ENCODE measurements at places on chromosomes 12 and 14. TPM values are rescaled to one million over a fixed set of nuclear protein-coding genes. Genes with fewer than 3 reads are reported as not detected.

GRCh38 chr14:101738703-101739320 lies 22.7 kb upstream of the PPP2R5C start:
- no peak overlapping the region for H3K27ac ChIP-seq
- H3K36me3 ChIP-seq = peaks cover 15% of the 10 kb centered on the region
- no peaks in the 10 kb centered on the region for H3K27me3 ChIP-seq
- H3K4me3 ChIP-seq = no peak overlapping the region
- no peak for DNase-seq
- H3K4me1 ChIP-seq = no peaks in the 10 kb centered on the region

DNA sequence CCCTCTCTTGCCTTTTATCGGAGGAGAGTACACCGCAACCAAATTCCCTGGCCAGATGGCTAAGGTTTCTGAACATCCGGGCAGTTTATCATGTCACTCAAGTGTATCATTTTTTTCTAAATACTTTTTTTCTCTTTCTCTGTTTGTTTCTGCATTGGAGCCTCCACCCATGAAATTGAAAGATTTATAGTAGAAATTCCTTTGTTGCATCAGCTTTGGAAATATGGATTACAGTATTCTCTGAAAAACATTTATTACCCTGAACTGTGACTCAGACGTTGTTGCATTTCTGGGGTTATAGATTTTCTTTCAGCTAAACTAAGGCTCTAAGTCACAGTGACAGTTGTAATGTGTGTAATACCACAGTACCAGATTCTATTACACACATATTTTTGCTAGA lies 187.0 kb downstream of the SPTSSA start:
- H3K27me3 ChIP-seq = peaks cover 2% of the 10 kb centered on the region
- no peak for DNase-seq
- no peaks in the 10 kb centered on the region for H3K36me3 ChIP-seq
- H3K4me1 ChIP-seq = no peaks in the 10 kb centered on the region
- no peak overlapping the region for H3K4me3 ChIP-seq

DNA sequence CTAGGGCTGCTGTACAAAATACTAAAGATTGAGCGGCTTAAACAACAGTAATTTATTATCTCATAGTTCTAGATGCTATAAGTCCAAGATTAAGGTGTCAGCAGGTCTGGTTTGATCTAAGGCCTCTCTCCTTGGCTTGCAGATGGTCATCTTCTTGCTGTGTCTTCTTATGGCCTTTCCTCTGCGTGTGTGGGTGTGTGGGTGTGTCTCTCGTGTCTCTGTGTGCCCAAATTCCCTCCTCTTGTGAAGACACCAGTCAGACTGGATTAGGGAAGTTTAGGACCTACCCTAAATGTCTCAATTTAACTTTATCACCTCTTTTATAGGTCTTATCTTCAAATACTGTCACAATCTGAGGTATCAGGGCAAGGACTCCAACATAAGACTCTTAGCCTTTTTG lies 28.3 kb downstream of the DDHD1 start:
- H3K36me3 ChIP-seq = peaks cover 15% of the 10 kb centered on the region
- H3K4me1 ChIP-seq = no peaks in the 10 kb centered on the region
- no peaks in the 10 kb centered on the region for H3K27me3 ChIP-seq
- no peak overlapping the region for H3K27ac ChIP-seq
- DNase-seq = no peak

DNA sequence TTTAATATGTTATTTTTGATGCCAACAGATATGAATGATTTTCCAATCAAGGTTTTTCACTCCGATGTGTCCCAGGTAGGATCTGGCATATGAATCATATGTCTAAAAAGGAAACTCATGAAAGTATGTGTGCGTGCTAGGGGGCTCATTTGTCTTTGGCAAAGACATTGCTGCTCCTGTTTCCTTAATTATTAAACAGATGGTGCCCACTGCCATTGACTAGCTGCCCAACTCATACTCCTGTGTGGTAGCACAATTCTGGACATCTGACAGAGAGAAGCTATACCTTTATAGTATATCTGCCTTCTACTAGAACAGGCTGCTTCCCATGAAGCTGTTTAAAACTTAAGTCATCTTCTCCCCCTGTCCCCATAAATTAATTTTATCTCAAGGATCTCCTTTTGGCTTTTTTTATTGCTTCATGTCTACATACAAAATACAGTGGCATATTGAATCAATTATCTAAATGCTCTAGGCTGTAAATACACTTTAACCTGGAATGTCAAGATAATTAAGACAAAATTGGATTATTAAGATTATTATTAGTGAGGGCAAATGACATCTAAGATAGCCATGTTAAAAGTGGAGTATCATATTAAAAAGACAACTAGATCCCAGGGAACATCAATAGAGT lies 1.4 kb upstream of the PDE3A start:
- H3K27ac ChIP-seq = no peak overlapping the region
- no peaks in the 10 kb centered on the region for H3K36me3 ChIP-seq
- H3K27me3 ChIP-seq = peaks cover 2% of the 10 kb centered on the region

Gene GALNT9
- 0.35 TPM for total RNA-seq

Gene MYO1H
- total RNA-seq = 0.11 TPM

Gene RILPL2
- 1.4 TPM for total RNA-seq

Gene ABCC9
- not detected for total RNA-seq
